ENCODE measurements at places on chromosomes 1 and 21.

DNA sequence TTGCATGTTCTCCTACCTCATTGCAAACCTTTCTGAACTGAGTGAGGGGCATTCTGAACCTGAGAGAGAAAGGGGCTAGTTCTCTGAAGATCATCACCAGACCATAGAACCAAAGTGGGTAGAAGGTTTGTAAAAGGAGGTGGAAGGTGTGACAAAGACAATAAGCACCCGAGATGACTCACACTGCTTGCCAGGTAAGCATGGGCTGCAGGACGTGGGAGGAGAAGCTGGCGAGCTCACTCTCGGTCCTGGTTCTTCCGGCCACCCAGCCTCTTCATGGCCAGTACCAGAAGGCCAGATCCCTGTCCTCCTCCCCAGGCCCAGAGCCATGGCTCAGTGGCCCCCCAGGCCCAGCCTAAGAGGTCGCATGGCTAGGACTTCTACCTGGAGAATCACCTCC is 128.3 kb downstream of the TMEM53 start:
- no peaks in the 10 kb centered on the region for H3K36me3 ChIP-seq
- no peak for DNase-seq
- no peaks in the 10 kb centered on the region for H3K27me3 ChIP-seq
- H3K27ac ChIP-seq = no peak overlapping the region
- H3K4me3 ChIP-seq = no peak overlapping the region

GRCh38 chr1:16048573-16049189 is 5.1 kb downstream of the CLCNKB start:
- H3K4me1 ChIP-seq = peaks cover 7% of the 10 kb centered on the region
- no peak overlapping the region for H3K27ac ChIP-seq
- H3K27me3 ChIP-seq = peaks cover 4% of the 10 kb centered on the region

DNA sequence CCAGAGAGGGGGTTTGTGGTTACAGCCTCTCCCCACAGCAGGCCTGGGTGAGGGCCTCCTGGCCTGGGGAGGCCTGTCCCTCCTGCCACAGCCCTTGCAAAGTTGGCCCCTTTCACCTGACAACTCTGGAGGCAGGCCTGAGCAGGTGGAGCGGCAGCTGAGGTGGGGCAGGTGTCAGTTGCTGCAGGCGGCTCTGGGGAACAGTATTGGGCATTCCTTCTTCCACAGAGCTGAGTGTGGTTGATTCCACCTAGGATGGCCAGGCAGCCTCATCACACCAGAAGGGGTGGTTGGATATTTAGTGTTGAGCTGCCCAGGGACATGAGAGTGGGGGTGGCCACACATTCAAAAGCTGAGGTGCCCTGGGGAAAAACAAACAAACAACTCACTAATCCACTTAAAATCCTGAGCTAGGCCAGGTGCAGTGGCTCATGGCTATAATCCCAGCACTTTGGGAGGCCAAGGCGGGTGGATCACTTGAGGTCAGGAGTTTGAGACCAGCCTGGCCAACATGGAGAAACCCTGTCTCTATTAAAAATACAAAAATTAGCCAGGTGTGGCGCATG is 31.1 kb downstream of the PIGP start:
- H3K4me3 ChIP-seq = no peak overlapping the region
- no peaks in the 10 kb centered on the region for H3K36me3 ChIP-seq
- no peaks in the 10 kb centered on the region for H3K4me1 ChIP-seq
- DNase-seq = no peak

DNA sequence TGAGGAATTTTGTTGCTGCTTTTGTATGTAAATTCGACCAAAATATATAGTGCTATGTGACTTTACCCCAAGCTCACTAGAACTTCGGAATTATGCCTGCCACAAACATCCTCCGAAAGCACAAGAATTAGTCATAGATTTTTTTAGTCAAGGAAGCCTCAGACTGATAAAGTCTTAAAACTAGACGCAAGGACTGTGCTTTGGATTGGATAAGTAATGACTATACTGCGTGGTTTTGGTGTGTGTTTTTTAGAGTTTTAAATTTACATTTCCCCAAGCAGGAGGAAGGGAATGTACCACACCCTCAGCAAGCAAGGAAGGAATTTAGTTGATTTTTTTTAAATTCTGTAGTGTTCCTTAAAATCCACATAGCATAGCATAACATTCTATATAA is 10.3 kb downstream of the WLS start:
- H3K36me3 ChIP-seq = no peaks in the 10 kb centered on the region
- no peaks in the 10 kb centered on the region for H3K27me3 ChIP-seq
- H3K27ac ChIP-seq = no peak overlapping the region
- H3K4me3 ChIP-seq = no peak overlapping the region

- H3K36me3 ChIP-seq = no peaks in the 10 kb centered on the region
- DNase-seq = no peak
- H3K4me1 ChIP-seq = no peaks in the 10 kb centered on the region
- H3K27ac ChIP-seq = no peak overlapping the region
- no peak overlapping the region for H3K4me3 ChIP-seq
- H3K27me3 ChIP-seq = no peaks in the 10 kb centered on the region
Measured at GRCh38 chr1:71755441-71755840, 526.9 kb downstream of the NEGR1 start.

DNA sequence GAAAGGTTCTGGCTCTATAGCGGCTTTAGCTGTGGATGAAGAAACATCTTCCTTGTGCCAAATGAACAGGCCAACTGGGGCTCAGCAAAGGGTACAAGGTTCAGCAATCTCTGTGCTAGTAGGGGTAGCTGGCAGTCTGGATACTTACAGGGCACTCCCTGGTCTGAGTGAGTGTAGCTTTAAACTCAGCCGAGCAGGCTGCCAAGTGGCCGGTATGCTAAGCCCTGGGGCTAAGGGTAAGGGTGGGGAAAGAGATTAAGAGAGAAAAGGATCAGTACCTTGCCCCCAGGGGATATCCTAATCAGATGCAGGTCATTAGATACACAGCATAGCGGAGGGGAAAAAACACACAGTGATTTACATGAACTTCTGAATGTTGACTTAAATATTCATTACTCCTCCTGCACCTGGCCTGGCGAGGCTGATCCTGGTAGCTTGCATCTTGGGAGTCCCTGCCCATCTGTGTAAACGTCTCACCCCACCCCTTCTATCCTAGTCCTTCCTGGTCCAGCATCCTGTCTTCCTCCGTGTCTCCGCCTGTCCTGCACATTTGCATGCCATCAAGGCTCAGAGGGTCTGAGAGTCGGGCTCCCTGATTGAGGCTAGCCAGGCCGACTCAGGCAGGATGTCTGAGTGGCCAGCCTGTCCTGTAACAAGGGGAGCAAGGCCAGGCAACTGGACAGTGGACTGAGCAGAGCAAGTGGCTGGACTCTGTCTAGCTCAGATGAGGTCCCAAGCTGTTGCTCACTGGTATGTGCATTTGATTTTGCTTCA is 39.5 kb upstream of the CNTN2 start:
- no peak overlapping the region for H3K27ac ChIP-seq
- H3K4me3 ChIP-seq = no peak overlapping the region
- no peaks in the 10 kb centered on the region for H3K36me3 ChIP-seq
- H3K4me1 ChIP-seq = no peaks in the 10 kb centered on the region

DNA sequence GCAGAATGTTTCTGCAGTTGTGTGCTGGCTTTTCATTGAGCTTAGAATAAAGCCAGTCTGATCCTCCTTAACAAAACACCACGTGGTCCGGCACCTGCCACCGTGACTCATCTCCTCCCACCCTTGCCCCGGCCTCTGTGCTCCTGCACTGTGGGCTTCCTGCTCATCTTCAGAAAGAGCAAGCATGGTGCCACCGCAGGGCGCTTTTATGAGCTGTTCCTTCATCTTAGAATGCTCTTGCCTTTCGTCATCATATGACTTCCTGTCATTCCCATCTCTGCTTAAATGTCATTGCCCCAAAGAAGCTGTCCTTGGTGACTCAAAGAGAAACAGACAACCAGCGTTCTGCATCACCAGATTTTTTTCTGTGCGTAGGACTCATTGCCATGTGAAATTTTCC is 117.8 kb downstream of the HHAT start:
- H3K4me3 ChIP-seq = no peak overlapping the region
- no peaks in the 10 kb centered on the region for H3K27me3 ChIP-seq
- no peaks in the 10 kb centered on the region for H3K4me1 ChIP-seq
- H3K27ac ChIP-seq = no peak overlapping the region

Measured in upper lobe of left lung (tissue), 6 donors.